Hepatocyte (in vitro differentiated cells): ENCODE measurements at places on chromosomes 4 and X. TPM values are rescaled to one million over a fixed set of nuclear protein-coding genes. Genes with fewer than 3 reads are reported as not detected.

FDCSP gene
- polyA plus RNA-seq = not detected in 2 replicates

PRR32 gene
- polyA plus RNA-seq = not detected in 2 replicates

PARM1 gene
- 90.4 and 107 TPM in 2 replicates for polyA plus RNA-seq

FMR1NB gene
- not detected in 2 replicates for polyA plus RNA-seq

HPGD gene
- 57.4 and 76.9 TPM in 2 replicates for polyA plus RNA-seq
